ENCODE measurements at places on chromosomes 5 and 9.

DNA sequence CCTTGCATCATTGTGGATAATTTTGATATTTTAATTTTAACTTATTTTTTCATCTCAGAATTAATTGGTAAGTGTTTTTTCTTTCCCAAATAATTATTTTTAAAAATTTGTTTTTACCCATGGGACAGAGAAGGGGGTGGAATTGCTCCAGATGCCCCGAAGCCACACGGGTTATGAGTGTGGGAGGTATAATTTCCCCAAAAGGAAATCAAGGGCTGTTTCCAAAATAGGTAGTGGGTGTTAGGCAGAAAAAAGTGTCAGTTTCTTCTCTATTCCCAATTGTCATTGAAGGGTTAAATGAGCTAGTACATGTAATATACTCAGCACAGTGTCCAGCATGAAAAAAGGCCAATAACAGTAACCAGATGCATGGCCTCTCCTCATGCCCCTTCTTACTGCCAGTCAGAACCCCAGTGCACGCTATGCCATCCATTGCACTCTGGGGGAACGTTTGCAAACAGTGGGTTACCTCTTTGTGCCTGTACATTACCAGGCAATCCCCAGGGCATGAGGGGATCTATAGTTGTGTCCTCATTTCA lies 36.4 kb upstream of the ANGPTL2 start:
- no peak for DNase-seq

GRCh38 chr5:132095424-132095972 lies 21.9 kb downstream of the CSF2 start:
- DNase-seq, result no peak

GRCh38 chr9:5863092-5863746 lies 27.5 kb upstream of the MLANA start:
- DNase-seq, result no peak

DNA sequence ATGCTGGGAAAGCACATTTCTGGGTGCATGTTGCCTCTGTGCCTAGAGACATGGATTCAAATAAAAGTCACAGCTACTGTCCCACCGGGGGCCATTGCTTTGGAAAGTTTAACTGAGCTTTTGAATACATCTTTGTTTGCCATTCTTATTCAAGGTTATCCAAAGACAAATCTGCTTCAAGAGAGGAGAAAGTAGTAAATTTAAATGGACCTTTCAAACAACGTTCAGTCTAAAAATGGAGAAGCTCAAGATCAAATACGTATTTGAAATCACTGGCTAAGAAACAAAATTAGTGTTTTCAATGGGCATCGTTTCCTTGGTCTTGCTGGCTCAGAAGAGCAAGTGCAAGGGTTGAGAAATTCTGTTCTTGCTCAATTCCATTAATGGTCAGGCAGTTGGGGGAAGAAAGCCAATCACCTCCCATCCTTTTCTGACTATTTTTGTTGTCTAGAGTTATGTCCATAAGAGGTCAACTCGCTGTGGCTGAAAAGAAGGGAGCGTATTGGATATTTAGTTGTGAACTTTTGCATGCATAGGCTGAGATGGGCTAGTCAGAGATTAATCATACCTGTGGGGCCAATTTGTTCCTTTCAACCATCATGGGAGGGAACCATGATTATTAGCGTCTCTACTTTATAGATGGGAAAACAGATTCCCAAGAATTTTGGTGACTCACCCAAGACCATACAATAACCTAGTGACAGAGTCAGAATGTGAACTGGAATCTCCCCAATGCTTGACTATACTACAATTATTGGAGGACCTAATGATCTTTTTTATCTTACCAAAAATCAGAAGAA lies 276.2 kb upstream of the TNC start:
- DNase-seq, result no peak

GRCh38 chr5:126053630-126054029 lies 369.6 kb upstream of the GRAMD2B start:
- no peak for DNase-seq

- no peak for DNase-seq
These were observed 170.4 kb downstream of the SYK start for GRCh38 chr9:90972057-90972456.

- no peak for DNase-seq
These were observed 75.3 kb downstream of the ARHGAP26 start for GRCh38 chr5:142845402-142845921.

GRCh38 chr9:33728613-33729012 lies 66.7 kb upstream of the PRSS3 start:
- no peak for DNase-seq

- DNase-seq, result no peak
These were observed 76.8 kb upstream of the RANBP3L start for GRCh38 chr5:36378551-36378950.

DNA sequence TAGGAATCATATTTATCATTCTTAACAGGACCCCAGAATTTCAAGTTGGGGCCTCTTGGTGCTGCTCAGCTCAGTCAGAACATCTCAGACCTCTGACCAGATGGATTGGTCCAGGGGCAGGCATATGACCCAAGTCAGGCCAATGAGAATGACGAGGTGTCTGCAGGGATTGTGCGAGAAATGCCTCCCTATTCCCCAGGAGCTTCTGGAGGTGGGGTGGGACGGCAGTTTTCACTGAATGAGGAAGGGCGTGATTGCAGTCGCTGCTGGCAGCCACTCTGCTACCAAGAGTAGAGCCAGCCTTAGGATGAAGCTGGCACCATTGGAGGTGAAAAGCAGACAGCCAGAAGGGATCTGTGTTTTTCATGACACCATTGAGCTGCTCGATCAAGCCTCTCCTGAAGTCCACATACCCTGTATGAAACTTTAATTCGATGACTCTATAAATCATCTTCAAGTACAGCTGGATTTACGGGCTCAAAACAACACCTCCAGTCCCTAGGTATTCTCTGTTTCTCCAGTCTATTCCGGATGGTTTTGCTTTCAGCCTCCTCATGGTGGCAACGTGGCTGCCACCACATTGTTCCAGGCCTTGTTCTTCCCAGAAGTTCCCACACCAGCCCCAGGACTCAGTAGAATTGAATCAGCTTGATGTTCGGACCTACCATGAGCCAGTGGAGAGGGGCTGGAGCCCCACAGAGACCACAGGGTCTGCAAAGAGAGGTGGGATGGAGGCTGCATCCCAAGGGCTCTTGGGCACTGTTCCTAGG lies 70.2 kb upstream of the ADAMTS2 start:
- no peak for DNase-seq
